ENCODE measurements at places on chromosomes 1 and 21. TPM values are rescaled to one million over a fixed set of nuclear protein-coding genes. Genes with fewer than 3 reads are reported as not detected.

Gene CAPZB
- total RNA-seq, result 529 TPM

Gene SPRR2A
- total RNA-seq, result not detected

Gene ORC1
- total RNA-seq, result 37.6 TPM

Gene DCDC2B
- total RNA-seq, result not detected

Gene RPS27
- 1,899 TPM for total RNA-seq

Gene ERMAP
- 7.4 TPM for total RNA-seq

Gene EXO5
- total RNA-seq, result 14.0 TPM

Gene PLEKHO1
- total RNA-seq, result 71.3 TPM

Gene NES
- total RNA-seq, result not detected

Gene C21orf58
- 50.0 TPM for total RNA-seq

Gene IFNLR1
- total RNA-seq, result 2.7 TPM

Gene LRRN2
- total RNA-seq, result not detected

Gene ZNF124
- total RNA-seq, result 20.4 TPM

Gene MCOLN3
- total RNA-seq, result 3.4 TPM

Gene HSD3B2
- not detected for total RNA-seq

Gene S100A7A
- total RNA-seq, result not detected

Gene CLEC20A
- not detected for total RNA-seq

Gene SH2D1B
- total RNA-seq, result not detected

Gene PIGP
- 14.7 TPM for total RNA-seq

Gene MOB3C
- 19.3 TPM for total RNA-seq

Gene GJC2
- total RNA-seq, result 0.75 TPM

Gene PEX11B
- 29.8 TPM for total RNA-seq

Gene HSF2BP
- total RNA-seq, result 0.30 TPM

Gene SMIM1
- total RNA-seq, result not detected

Gene PTGFRN
- total RNA-seq, result 4.3 TPM

Gene OR14K1
- not detected for total RNA-seq

Gene RORC
- 0.32 TPM for total RNA-seq

Gene AVPR1B
- total RNA-seq, result not detected

Gene SLC16A4
- total RNA-seq, result 0.23 TPM

Gene NBPF4
- total RNA-seq, result 0.95 TPM

Gene TNFRSF1B
- 164 TPM for total RNA-seq

Gene ITLN2
- total RNA-seq, result not detected

Gene NMNAT2
- not detected for total RNA-seq

Gene RNU1-1
- 2,343 TPM for total RNA-seq

Gene IL19
- total RNA-seq, result 0.95 TPM

Gene TLCD4
- 0.02 TPM for total RNA-seq

Gene PSRC1
- 19.5 TPM for total RNA-seq

Gene G0S2
- 0.89 TPM for total RNA-seq

Gene DNMT3L
- not detected for total RNA-seq

Gene UBXN11
- total RNA-seq, result 31.9 TPM

Gene RAB3B
- 0.05 TPM for total RNA-seq

Gene COL18A1
- 5.4 TPM for total RNA-seq

Gene F3
- total RNA-seq, result 0.30 TPM

Gene ZNF648
- total RNA-seq, result not detected

Gene MAP10
- 4.4 TPM for total RNA-seq

Gene ZFP69B
- total RNA-seq, result 2.8 TPM

Gene RUNX1
- 84.3 TPM for total RNA-seq

Gene DUSP23
- total RNA-seq, result 20.9 TPM

Gene TRIM67
- not detected for total RNA-seq

Gene TTC24
- 2.3 TPM for total RNA-seq

Gene NPPB
- not detected for total RNA-seq

Gene ZNF593OS
- not detected for total RNA-seq
